ENCODE measurements at places on chromosomes 12 and 14.

GRCh38 chr12:127640181-127640886 lies 626.6 kb upstream of the TMEM132C start:
- DNase-seq = no peak

- no peak for DNase-seq
Observed at GRCh38 chr12:100539202-100539601, 34.3 kb upstream of the GAS2L3 start.

- no peak for DNase-seq
Observed at GRCh38 chr12:30437044-30437443, 258.6 kb downstream of the IPO8 start.

GRCh38 chr12:71282925-71283324 lies 125.1 kb upstream of the TSPAN8 start:
- no peak for DNase-seq

- no peak for DNase-seq
Observed at GRCh38 chr12:103667125-103667524, 80.1 kb downstream of the STAB2 start.

GRCh38 chr12:3534511-3534910 lies 43.5 kb downstream of the PRMT8 start:
- DNase-seq = no peak
